ENCODE measurements at places on chromosomes 7 and 10.

DNA sequence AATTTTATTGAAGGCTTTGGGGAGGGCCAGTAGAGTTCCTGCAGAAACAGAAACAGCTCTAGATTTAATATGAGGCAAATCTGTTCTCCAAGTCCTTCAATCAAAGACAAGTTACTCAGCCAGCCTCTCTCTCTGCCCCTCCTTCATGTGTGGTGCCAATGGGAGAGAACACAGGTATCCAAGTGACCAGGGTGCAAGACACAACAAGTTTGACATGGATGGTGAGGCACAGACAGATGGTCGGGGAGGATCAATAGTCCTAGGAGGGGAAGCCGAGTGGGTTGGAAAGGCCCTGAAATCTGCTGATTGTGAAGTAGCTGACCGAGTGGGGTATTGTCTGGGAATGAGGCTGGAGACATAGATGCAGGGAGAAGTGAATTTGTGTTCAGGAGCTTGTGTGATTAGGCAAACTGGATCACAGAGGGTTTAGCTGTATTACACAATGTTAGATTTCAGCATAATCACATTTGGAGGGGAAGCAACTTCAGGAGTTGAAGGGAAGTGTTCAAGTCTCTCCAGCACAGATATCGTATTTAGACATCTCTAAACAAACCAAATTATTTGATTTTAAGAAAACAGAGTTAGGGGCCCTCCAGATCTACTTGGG lies 1.5 kb downstream of the GIMAP1 start:
- DNase-seq, result no peak

- DNase-seq, result peak; percentile 37
These were observed 75.2 kb downstream of the PARD3 start for GRCh38 chr10:34739915-34740314.

DNA sequence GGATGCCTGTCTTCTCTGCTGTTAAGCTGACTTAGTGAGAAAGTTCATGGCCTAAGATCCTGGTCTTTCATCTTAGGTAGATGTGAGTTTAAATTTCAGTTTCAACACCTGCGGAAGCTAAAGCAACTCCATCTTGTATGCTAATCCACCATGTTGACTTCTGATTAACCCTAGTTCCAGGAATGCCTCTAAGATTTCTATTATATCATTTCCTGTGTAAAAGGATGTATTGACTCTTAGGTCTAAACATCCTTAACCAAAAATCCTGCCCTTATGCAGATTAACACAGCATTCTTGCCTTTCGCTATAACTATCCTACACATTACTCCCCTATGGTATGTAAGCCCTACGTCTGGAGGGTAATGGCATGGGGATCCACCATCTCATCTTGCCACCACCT lies 94.4 kb upstream of the CCDC6 start:
- no peak for DNase-seq

GRCh38 chr10:15027741-15028140 lies 16.0 kb upstream of the OLAH start:
- DNase-seq, result no peak

GRCh38 chr10:28661035-28661434 lies 16.3 kb upstream of the BAMBI start:
- DNase-seq, result peak; percentile 67

DNA sequence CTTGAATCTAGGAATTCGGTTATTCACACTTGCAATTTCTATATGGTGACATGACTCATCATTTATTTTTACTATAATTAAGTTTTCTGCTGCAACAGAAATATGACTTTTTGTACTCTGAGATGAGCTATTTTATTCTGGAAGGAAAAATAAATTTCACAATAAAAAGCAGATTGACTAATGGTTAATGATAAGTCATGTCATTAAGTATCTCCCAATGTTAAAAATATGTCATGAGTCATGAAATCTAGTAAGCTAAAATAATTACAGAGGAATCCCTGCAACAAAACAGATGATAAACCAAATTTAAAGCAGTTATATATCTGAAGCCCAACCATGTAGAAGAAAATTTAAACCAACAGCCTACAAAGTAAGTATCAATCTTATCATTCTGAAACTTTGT lies 149.2 kb downstream of the CACNA2D1 start:
- DNase-seq, result no peak

- no peak for DNase-seq
These were observed 202.3 kb upstream of the KLF6 start for GRCh38 chr10:3987143-3987974.

DNA sequence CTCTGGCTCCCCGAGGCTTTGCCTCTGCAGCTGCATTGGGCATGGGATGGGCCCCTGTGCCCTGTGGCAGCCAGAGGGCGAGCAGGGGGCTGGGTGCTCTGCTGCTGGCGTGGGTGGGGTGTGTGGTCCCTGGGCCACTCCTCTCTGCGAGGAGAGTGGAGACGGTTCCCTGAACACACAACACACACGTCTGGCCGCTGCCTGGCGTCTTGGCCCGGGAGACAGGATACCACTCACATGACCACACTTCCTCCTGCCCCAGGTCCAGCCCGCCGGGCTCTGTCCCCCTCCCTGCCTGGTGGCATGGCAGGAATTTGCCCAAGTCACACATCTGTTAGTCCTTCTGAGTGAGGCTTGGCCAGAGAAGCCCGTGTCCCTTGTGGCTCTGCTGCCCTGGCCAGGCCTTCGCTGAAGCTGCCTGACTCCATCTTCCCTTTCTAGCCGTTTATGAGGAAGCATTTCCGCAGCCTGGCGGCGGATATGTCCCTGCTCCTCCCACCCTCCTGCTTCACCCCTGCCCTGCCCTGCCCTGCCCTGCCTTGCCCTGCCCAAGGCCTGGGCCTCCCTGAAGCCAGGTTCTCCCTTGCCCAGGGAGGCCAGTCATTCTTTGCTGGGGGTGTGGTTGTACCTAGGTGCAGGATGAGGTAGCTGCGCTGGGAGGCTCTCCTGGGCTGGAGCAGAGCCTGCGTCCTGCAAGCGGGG lies 3.0 kb downstream of the BRI3 start:
- DNase-seq, result peak; percentile 35

- DNase-seq, result no peak
These were observed 50.0 kb downstream of the CHST3 start for GRCh38 chr10:72014197-72014596.

- DNase-seq, result no peak
These were observed 7.7 kb downstream of the MACROH2A2 start for GRCh38 chr10:70060389-70060788.

DNA sequence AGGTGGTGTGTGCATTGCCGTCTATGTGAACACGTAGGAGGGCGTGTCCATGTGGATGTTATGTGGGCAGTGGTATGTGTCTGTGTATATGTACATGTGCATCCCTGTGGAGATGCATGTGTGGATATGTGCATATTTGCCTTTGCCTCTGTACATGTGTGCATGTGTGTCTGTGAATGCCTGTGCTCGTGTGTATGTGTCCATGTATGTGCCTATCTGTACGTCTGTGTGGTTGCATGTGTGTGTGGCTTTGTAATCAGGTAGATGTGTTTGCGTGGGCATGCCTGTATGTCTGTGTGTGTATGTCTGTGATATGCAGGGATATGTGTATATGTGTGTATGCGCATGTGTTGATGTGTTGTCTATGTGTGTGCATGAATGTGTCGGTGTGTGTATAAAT lies 19.7 kb downstream of the ADCY1 start:
- no peak for DNase-seq

Data from fibroblast of the conjunctiva (primary cell).